ENCODE measurements at places on chromosomes 4 and X. TPM values are rescaled to one million over a fixed set of nuclear protein-coding genes. Genes with fewer than 3 reads are reported as not detected.
A peak's percentile ranks its signal among the peaks of the same experiment; 100 is the strongest.

- H3K4me1 ChIP-seq, result no peaks in the 10 kb centered on the region
- no peaks in the 10 kb centered on the region for H3K36me3 ChIP-seq
- H3K27me3 ChIP-seq, result no peaks in the 10 kb centered on the region
- DNase-seq, result no peak
Measured at GRCh38 chrX:141952603-141953002, 48.9 kb downstream of the MAGEC1 start.

- H3K27ac ChIP-seq, result no peak overlapping the region
- H3K27me3 ChIP-seq, result no peaks in the 10 kb centered on the region
- peaks cover 16% of the 10 kb centered on the region for H3K36me3 ChIP-seq
- DNase-seq, result no peak
Measured at GRCh38 chr4:3193531-3194203, 55.3 kb upstream of the MSANTD1 start.

DNA sequence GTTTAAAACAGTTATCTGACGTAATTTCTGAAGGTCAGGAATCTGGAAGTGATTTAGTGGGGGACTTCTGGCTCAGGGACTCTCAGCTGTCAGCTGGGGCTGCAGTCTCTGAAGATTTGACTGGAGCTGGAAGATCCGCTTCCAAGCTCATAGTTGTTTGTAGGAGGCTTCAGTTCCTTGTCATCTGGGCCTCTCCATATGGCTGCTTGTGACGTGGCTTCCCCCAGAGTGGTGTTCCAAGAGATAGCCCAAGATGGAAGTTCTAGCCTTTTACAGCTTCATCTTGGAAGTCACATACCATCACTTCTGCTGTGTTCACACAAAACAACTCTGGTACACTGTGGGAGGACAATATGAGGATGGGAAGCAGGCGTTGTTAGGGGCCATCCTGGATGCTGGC is 2.1 kb downstream of the MPC1L start:
- no peaks in the 10 kb centered on the region for H3K27me3 ChIP-seq
- no peak for DNase-seq
- peaks cover 5% of the 10 kb centered on the region for H3K36me3 ChIP-seq
- no peak overlapping the region for H3K4me3 ChIP-seq
- H3K4me1 ChIP-seq, result no peaks in the 10 kb centered on the region

DNA sequence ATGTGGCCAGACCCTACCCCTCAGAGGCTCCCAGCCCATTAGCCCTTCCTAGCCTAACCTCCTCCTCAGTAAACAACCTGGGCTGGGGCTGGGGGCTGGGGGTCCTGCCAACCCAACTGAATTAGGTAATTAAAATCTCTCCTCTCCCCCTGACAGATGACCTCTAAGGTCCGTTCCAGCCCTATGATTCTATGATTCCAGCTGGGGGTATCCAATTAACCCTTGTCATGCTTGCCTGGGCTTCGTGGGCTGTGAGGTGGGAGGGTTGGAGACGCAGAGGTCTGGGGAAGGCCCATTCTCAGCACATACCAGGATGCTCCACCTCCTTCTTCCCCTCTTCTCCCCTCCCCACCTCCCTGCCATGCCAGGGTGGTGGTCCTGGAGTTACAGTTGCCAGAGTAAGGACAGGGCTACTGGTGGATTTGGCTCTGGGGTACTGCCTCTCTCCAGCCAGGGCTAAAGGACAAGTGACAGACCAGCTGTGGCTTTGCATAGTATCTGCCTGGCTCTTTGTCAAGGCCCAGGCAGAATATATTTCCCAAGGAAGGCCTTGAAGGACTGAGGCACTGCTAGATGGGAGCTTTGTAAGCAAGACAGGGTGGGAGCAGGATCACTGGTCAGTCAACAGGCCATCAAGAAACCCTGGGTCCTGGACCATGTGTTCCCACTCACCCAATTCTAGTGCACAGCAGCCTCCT is 82.1 kb downstream of the EFNB1 start:
- DNase-seq, result no peak
- H3K4me3 ChIP-seq, result no peak overlapping the region
- no peaks in the 10 kb centered on the region for H3K36me3 ChIP-seq
- H3K4me1 ChIP-seq, result peaks cover 4% of the 10 kb centered on the region
- no peaks in the 10 kb centered on the region for H3K27me3 ChIP-seq

DNA sequence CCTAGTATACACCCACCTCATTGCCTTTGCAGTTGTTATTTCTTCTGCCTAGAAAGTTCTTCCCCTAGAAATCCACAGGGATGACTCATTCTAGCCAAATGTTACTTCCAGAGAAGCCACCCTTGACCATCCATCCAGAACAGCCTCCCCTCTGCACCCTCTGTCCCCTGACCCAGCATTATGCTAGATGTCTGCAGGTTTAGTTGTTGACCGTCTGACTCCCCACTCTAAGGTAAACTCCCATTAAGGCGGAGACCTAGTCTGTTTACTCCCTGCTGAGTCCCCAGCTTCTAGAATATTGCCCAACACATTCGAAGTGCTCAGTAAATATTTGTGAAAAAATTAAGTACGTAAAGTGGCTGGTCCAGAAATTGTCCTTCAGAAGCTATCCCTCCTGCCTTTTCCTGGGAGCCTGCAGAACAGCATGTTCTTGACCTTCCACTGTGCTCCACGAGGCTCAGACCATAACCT is 11.0 kb downstream of the SRD5A3 start:
- H3K27me3 ChIP-seq, result no peaks in the 10 kb centered on the region
- DNase-seq, result no peak
- no peak overlapping the region for H3K4me3 ChIP-seq
- H3K27ac ChIP-seq, result no peak overlapping the region
- no peaks in the 10 kb centered on the region for H3K36me3 ChIP-seq
- no peaks in the 10 kb centered on the region for H3K4me1 ChIP-seq

DNA sequence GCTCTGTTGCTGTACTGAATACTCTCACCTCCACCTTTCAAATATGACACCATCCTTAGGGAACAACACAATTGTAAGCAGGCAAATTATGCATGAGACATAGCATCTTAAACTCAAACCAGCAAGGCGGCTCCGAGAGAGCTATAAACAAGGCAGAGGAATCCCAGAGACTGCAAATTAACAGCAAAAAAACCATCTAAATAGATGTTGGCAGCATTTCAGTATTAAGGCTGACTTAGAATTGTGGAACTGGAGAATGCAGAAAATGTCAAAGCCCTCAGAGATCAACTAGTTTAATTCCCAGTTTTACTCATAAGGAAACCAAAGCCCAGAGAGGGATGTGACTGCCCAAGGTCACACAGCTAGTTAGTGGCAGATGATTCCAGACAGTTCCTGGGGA is 37.2 kb upstream of the SPANXC start:
- no peaks in the 10 kb centered on the region for H3K36me3 ChIP-seq
- H3K4me3 ChIP-seq, result no peak overlapping the region
- DNase-seq, result no peak
- no peaks in the 10 kb centered on the region for H3K27me3 ChIP-seq
- no peak overlapping the region for H3K27ac ChIP-seq
- H3K4me1 ChIP-seq, result no peaks in the 10 kb centered on the region

DNA sequence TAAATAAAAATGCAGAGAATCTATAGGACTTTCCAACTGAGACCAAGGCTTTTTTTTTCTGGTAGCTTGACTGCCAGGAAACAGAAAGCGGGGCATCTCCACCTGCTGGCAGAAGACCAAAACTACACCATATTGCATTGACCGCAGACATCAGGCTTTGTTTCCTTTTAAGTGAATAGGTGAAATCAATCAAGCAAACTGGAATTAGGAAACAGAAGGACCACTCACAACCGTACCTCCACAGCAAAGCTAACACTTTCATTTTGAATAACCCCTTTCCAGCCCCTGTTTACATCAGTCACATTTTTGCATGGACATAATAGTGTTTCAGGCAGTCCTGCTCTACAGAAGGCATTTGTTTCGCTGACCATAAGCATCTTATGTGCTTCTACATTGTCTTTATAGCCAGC is 218.2 kb downstream of the IDS start:
- H3K36me3 ChIP-seq, result no peaks in the 10 kb centered on the region
- no peak overlapping the region for H3K27ac ChIP-seq
- DNase-seq, result peak; percentile 52
- H3K4me3 ChIP-seq, result no peak overlapping the region

Gene H2BW2
- not detected for total RNA-seq

Gene SMIM43
- 0.56 TPM for total RNA-seq

GRCh38 chr4:6984612-6985425 is 58.4 kb upstream of the TADA2B start:
- H3K36me3 ChIP-seq, result no peaks in the 10 kb centered on the region
- no peak overlapping the region for H3K27ac ChIP-seq
- no peak for DNase-seq
- peaks cover 24% of the 10 kb centered on the region for H3K4me1 ChIP-seq

Gene LEF1
- total RNA-seq, result 0.73 TPM

GRCh38 chr4:72390409-72390808 is 178.6 kb downstream of the ADAMTS3 start:
- H3K36me3 ChIP-seq, result no peaks in the 10 kb centered on the region
- no peak for DNase-seq
- H3K27me3 ChIP-seq, result no peaks in the 10 kb centered on the region
- H3K4me1 ChIP-seq, result no peaks in the 10 kb centered on the region
- H3K4me3 ChIP-seq, result no peak overlapping the region

Gene CT47B1
- total RNA-seq, result not detected

Gene GABRG1
- 1.6 TPM for total RNA-seq

DNA sequence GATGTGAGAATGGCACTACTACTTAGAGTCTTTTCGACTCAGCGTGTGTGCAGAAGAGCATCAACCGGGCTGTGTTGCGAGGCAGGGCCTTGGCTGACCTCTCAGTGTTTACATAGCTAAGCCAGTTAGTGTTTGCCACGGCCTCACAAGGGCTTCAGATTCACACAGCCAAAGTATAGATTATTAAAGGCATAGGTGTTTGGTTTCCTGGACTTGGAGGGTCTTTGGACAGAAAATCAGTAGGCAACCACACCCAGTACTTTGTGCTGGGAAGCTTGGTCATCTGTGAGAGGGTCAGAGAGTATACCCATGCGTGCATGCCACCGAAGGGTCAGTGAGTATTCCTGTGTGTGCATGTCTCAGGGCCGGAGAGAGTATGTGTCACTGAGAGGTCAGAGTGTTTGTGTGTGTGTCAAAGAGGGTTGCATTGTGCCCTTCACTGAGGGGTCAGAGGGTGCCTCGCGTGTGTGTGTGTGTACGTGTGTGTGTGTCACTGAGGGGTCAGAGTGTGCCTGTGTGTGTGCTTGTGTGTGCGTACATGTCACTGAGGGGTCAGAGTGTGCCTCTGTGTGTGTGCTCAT is 69.7 kb upstream of the MSANTD1 start:
- no peaks in the 10 kb centered on the region for H3K27me3 ChIP-seq
- no peak overlapping the region for H3K27ac ChIP-seq
- H3K36me3 ChIP-seq, result peaks cover 34% of the 10 kb centered on the region
- no peaks in the 10 kb centered on the region for H3K4me1 ChIP-seq
- DNase-seq, result no peak

- no peaks in the 10 kb centered on the region for H3K36me3 ChIP-seq
- H3K4me1 ChIP-seq, result peaks cover 27% of the 10 kb centered on the region
- H3K27ac ChIP-seq, result no peak overlapping the region
- no peak overlapping the region for H3K4me3 ChIP-seq
Measured at GRCh38 chrX:133923113-133923512, 62.3 kb downstream of the GPC3 start.

DNA sequence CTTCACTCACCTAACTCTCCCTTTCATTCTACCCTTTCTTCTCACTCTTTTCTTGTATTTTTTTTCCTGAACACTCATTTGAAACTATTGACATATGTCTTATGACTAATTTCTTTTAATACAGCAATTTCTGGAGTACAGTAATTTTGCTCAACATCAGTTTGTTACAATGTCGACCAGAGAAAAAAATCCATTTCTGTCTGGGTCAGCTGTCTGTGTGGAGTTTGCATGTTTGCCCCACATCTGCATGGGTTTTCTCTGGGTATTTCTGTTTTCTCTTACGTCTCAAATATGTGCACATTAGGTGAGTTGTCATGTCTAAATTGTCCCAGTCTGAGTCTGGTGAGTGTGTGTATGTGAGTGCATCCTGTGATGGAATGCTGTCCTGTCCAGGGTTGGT is 294.8 kb downstream of the HS3ST1 start:
- no peak overlapping the region for H3K27ac ChIP-seq
- H3K27me3 ChIP-seq, result no peaks in the 10 kb centered on the region
- no peak for DNase-seq
- H3K4me3 ChIP-seq, result no peak overlapping the region
- no peaks in the 10 kb centered on the region for H3K4me1 ChIP-seq
- H3K36me3 ChIP-seq, result no peaks in the 10 kb centered on the region

- H3K27me3 ChIP-seq, result peaks cover 54% of the 10 kb centered on the region
- H3K4me1 ChIP-seq, result no peaks in the 10 kb centered on the region
- no peak overlapping the region for H3K27ac ChIP-seq
- peak; percentile 84 for DNase-seq
- H3K4me3 ChIP-seq, result peak overlapping the region; percentile 54
- H3K36me3 ChIP-seq, result no peaks in the 10 kb centered on the region
Measured at GRCh38 chr4:2060611-2061185, 1.6 kb downstream of the NAT8L start.

- no peak overlapping the region for H3K27ac ChIP-seq
- H3K4me3 ChIP-seq, result peak overlapping the region; percentile 65
- H3K4me1 ChIP-seq, result peaks cover 20% of the 10 kb centered on the region
- DNase-seq, result peak; percentile 15
Measured at GRCh38 chrX:152450076-152450475, 1.0 kb downstream of the GABRA3 start.

- no peak for DNase-seq
- H3K4me3 ChIP-seq, result no peak overlapping the region
Measured at GRCh38 chr4:59712470-59712869, 1487.7 kb upstream of the ADGRL3 start.

Gene CYTL1
- 8.3 TPM for total RNA-seq

GRCh38 chr4:98430708-98431403 is 169.7 kb downstream of the RAP1GDS1 start:
- no peak overlapping the region for H3K4me3 ChIP-seq
- H3K27ac ChIP-seq, result no peak overlapping the region
- H3K27me3 ChIP-seq, result no peaks in the 10 kb centered on the region

Gene BEND2
- not detected for total RNA-seq

DNA sequence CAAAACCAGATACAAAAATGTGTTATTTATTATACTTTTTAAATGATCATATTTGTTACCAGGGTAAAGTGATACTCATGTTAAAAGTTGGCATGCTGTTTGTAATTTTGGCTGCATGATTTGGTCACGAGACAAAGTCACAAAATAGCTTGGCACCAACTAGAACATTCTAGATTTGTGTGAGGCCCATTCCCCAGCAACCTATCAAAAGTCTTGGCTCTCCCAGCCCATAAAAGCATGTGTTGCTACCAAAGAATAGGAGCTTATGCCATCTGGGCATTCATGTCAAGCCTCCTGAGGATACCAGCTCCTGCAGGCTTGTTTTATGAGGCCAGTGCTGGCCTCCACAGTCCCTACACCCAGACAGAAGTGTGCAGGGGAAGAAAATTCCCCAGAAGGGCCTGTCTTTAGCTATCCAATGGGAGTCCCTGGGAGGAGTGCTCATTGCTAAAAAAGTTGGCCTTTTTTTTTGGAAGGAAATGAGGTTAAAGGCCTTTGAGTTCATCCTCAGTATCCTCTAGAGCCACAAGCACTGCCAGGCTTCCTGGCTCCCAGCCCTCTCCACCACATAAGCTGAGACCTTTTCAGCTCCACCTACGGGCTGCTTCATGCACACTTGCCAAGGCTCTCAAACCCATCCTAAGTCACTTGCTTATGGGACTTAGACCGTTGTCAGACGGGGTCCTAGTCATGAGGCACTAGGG is 211.9 kb upstream of the EOLA2 start:
- H3K4me1 ChIP-seq, result no peaks in the 10 kb centered on the region
- H3K27ac ChIP-seq, result no peak overlapping the region
- H3K36me3 ChIP-seq, result no peaks in the 10 kb centered on the region
- no peak for DNase-seq
- no peaks in the 10 kb centered on the region for H3K27me3 ChIP-seq

All from GM23338 (cell line).